ENCODE measurements at places on chromosomes 12 and 14. TPM values are rescaled to one million over a fixed set of nuclear protein-coding genes. Genes with fewer than 3 reads are reported as not detected.
A peak's percentile ranks its signal among the peaks of the same experiment; 100 is the strongest.

DNA sequence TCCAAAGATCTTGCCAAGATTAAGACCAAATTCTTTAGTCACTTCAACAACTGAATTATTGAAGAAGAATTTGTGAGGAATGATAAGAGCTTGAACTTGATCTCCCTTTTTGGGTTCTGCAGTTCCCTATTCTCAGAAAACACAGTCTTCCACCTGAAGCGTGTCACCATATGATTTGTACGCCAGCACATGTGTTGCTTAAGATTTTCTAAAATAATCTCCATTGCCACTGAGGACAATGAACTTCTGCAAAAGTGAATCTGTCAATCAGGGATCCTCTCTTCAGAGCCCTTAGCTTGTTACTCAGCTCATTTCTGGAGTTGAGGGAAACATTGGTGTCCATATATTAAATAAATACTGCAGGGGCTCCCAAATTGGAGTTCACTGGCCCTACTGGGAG, 4.2 kb upstream of the SPIC start:
- no peaks in the 10 kb centered on the region for H3K4me1 ChIP-seq
- H3K36me3 ChIP-seq = no peaks in the 10 kb centered on the region
- no peak overlapping the region for H3K27ac ChIP-seq
- H3K4me3 ChIP-seq = no peak overlapping the region
- DNase-seq = no peak

DNA sequence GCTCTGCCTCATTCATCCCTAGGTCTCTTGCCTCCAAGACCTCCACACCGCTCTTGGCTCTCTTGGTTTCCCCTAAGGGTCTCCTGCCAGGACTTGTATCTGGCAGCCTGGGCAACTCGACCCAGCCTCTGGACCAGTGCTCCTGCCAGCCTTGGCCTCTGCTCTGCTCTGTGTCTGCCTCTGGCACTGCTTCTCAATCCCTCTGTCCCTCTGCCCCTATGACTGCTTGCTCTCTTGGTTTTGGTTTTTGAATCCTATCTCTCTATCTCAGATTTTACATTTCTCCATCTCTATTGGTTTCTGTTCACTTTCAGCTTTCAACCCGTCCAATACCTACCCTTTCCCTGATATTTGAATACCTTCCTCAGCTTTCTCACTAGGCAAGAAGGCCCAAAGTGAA, 6.3 kb downstream of the ITGA5 start:
- no peak overlapping the region for H3K4me3 ChIP-seq
- H3K4me1 ChIP-seq = peaks cover 39% of the 10 kb centered on the region
- DNase-seq = no peak

GRCh38 chr12:79629561-79629960, 61.2 kb downstream of the PAWR start:
- no peak overlapping the region for H3K4me3 ChIP-seq
- no peaks in the 10 kb centered on the region for H3K36me3 ChIP-seq
- no peak for DNase-seq
- H3K27ac ChIP-seq = no peak overlapping the region

GRCh38 chr12:119301379-119301778, 33.1 kb upstream of the CCDC60 start:
- no peak overlapping the region for H3K27ac ChIP-seq
- no peak for DNase-seq
- no peaks in the 10 kb centered on the region for H3K4me1 ChIP-seq
- H3K27me3 ChIP-seq = no peaks in the 10 kb centered on the region
- H3K4me3 ChIP-seq = no peak overlapping the region

DNA sequence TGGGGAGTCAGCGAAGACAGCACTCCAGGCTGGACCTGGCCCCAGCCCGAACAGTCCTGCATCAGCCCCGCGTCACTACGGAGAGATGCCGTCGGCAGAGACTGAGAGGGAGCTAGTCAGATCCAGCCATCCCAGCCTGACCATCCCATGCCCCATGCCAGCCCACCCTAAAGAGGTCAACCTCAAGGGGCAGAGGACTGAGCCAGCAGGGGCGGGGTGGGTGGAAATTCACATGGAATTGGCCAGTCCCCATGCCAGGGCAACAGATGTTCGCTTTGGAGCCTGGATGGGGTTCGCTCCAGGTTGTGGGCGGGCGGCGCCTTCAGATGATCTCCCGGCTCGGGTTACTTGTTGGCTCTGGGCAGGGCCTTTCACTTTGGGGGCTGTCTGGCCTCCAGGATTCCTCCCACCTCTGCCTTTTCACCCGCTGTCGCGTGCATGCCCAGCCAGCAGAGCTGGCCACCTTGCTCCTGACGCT, 154.3 kb downstream of the TSPAN9 start:
- DNase-seq = peak; percentile 10
- no peak overlapping the region for H3K27ac ChIP-seq
- no peak overlapping the region for H3K4me3 ChIP-seq

GRCh38 chr14:104443391-104444158, 136.0 kb upstream of the C14orf180 start:
- H3K4me3 ChIP-seq = no peak overlapping the region
- H3K4me1 ChIP-seq = no peaks in the 10 kb centered on the region
- DNase-seq = no peak
- H3K27ac ChIP-seq = no peak overlapping the region

- no peaks in the 10 kb centered on the region for H3K27me3 ChIP-seq
- no peak overlapping the region for H3K4me3 ChIP-seq
- DNase-seq = no peak
These were observed 359.4 kb downstream of the TMEM121 start for GRCh38 chr14:105885561-105886320.

DNA sequence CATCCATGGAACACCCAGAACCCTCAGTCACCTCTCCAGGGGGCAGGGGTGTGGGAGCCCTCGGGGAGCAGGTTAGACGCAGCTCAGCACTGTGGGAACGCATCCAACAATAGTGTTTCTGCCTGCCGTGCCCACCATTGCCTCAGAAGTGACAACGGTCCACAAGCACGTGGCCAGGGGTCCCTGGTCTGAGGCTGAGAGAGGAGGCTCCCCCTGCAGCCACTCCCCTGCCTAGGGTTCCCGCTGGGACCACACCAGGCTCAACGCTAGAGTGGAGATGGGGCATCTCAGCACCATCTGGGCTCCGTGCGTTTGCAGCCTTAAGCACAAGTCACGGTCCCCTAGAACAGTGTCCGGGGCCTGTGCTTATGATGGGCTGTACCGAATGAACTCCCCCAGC, 62.7 kb downstream of the TESC start:
- no peaks in the 10 kb centered on the region for H3K36me3 ChIP-seq
- no peak overlapping the region for H3K27ac ChIP-seq
- H3K4me3 ChIP-seq = no peak overlapping the region
- H3K27me3 ChIP-seq = peaks cover 19% of the 10 kb centered on the region

Gene BCL2L14
- total RNA-seq = not detected

Gene NEUROD4
- not detected for total RNA-seq
